Adrenal gland (tissue), 19 donors: ENCODE measurements at places on chromosomes 3 and 15.
A peak's percentile ranks its signal among the peaks of the same experiment; 100 is the strongest.

DNA sequence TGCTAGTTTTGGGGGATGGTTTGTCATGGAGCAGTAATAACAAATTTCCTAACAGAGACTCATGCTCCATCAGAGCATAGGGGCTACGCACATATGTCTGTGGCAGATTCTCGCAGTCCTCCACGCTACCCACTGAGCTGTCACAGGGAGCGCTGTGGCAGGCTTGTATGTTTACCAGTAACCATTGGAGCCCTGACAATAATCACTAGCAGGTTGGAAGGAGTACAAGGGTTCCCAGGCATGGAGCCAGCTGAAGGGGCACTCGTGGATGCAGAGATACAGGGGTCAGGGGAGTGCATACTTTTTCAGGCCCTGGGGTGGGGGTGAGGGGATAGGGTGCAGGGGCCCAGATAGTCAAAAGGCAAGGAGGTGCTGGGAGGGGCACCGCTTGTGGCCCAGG, 7.9 kb upstream of the GP9 start:
- DNase-seq = peak; percentile 56

DNA sequence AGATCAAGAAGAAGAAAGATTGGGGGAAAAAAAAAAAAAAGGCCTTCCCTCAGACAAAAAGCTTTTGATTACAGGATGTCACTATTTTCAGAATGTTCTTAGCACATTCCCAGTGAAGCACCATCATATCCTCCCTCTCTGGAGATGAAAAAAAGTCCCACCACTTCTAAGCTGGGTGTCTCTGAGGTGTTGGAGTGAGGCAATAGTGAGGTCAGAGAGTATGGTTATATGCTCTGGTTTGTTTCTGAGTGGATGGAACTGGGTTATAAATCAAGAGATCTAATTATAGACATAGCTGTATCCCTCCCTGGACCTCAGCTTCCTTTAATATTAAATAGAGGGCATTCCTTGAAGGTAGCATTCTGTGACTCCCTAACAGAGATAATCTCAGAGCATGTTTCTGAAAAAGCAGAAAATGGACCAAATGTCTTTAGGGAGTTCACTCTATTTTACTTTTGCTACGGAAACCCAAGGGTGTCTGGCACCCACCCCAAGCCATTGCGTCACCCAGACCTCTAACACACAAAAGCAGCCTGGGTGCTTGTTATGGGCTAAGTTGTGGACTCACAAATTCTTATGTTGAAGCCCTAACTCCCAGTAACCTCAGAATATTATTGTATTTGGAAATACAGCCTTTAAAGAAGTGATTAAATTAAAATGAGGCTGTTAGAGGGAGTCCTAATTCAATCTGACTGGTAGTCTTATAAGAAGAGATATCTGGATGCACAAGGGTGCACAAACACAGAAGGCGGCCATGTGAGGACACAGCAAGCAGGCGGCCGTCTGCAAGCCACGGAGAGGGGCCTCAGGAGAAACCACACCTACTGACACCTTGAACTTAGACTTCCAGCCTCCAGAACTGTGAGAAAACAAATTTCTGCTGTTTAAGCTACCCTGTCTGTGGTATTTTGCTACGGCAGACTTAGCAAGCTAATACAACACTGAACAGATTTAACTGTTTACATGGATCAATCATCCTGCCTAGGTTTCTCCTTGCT, 81.5 kb downstream of the MB21D2 start:
- no peak for DNase-seq

GRCh38 chr3:162641317-162641716, 1144.7 kb downstream of the OTOL1 start:
- DNase-seq = no peak

GRCh38 chr3:109831403-109831802, 494.1 kb upstream of the DPPA4 start:
- no peak for DNase-seq
